ENCODE measurements at places on chromosomes 2 and 18.

DNA sequence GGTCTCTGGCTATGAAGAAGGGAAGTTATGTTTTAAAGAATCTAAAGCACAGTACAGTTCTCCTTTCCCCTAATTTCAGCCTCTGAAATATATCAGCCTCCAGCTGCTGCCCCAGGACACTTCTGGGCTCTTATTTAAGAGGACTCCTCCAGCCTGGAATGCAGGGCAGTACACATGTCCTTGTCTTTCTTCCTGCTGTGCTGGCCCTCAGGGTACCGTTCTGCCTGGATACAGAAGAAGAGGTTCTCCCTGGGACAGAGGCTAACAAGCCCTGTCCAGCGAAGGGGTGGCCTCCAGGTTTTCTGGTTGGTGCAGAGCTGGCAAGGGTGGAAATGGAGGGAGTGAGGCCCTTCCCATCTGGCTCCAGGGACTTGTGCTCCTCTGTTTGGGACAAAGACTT lies 22.1 kb downstream of the MLPH start:
- DNase-seq: no peak

DNA sequence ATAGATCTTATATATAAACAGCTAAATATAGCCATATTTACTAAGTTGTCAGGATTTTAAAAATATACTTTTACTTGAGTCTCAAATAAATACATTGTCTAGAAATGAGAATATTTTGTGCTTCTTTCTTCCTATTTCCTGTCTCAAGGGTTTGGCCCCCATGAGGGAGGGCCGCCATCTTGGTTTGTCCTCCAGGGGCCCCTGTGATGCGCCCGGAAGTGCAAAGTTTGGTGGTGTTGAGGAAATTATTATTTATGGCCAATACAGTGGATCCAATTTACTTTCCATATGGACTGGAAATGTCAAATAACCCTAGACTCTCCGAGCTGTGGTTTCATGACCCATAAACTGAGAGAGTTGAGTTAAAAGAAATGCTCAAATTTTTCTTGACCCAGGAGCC lies 104.7 kb upstream of the OTOS start:
- no peak for DNase-seq

DNA sequence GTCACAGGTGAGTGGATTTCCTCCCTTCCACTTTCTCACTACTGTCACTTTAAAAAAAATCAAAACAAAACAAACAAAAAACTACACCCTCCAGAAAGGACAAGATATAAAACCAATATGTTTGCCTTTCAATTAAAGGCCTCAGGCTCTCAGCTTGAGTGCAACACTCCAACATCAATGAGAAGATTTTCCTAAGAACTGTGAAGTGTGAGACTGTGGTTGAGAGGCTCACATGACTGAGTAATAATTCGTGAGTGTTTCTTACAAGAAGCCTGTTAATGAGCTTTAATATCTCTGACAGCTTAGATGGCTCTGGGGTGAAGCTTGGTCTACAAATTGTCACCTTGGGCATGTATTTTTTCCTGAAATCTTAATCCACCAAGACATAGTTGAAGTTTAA lies 216.1 kb downstream of the ETAA1 start:
- DNase-seq: no peak

DNA sequence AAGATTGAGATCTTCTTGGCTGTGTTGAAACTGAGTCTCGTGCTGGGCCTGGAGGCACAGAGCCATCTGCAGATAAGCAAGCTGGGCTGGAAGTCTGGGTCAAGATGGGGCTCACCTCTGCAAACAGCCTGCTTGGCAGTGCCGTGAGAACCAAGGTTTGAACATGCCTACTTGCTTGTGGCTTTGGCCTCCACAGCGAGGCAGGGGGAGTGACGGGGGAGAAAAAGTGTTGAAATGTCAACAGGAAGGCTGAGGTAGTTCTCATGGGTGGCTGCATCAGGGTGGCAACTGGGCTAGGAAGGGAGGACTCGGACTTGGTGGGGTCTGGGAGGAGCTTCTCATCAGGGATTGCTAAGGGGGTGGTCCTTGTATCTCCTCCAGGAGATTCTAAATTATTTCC lies 99.7 kb downstream of the THNSL2 start:
- no peak for DNase-seq

DNA sequence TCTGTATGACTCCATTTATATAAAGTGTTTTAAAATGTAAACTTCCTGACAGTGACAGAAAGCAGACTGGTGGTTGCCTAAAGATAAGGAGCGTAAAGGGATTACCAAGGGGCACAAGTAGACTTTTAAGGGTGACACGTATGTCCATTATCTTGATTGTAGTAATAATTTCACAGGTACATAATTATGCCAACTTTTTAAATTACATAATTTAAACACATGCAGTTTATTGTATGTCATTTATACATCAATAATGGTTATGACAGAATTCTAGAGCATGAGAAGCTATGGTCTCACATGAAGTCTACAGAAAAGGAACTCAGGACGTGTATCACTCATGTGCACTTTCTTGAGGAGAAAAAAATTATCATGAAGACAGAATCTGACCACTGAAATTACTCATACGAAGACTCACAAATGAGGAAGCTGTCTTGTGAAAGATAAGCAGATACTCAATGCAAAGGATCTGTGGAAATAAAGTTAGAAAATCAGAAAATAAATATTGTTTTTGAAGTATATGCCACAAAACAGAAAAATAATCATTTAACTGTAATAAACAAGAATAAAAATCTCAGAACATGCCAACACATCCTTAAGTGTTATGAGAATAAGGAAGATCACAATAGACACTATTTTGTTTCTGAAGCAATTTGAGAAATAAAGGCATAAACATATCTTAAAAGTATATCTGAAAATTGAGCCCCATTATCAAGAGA lies 84.4 kb downstream of the TMEM131 start:
- DNase-seq: no peak

GRCh38 chr2:232876161-232876977 lies 6.3 kb downstream of the SNORC start:
- DNase-seq: no peak

DNA sequence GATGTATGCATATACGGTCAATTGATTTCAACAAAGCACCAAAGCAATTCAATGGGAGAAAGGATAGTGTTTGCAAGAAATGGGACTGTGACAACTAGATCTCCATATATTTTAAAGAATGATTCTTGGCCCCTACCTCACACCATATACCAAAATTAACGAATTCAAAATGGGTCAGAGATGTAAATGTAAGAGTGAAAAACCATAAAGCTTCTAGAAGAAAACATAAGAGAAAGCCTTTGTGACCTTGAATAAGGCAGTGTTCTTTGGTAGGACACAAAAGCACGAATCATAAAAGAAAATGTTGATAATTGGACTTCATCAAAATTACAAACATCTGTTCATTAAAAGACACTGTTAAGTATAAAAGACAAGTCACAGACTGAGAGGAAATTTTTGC lies 5.0 kb upstream of the PROC start:
- DNase-seq: no peak

GRCh38 chr2:199216253-199216652 lies 241.5 kb downstream of the SATB2 start:
- no peak for DNase-seq

DNA sequence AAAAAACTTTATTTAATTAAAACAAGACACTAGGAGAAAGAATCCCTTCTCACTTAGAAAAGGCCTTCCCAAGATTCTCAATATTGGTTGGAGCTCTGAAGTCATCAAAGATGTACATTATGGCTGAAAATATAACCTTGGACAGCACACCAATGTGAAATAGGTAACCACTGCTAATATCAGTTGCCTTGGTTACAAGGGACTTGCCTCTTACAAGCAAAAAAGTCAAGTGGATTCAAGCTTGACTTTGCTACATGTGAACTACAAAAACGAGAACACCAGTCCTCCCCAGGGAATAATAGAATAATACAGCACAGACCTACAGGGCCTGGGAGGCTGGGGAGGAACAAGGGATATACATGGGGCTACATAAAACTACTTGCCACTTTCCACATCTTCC lies 46.1 kb downstream of the NABP1 start:
- DNase-seq: no peak

Measured in HEK293T (cell line).